Left lung (tissue), 14 donors: ENCODE measurements at places on chromosomes 6 and 20.

- H3K27ac ChIP-seq: no peak overlapping the region
- no peaks in the 10 kb centered on the region for H3K36me3 ChIP-seq
- H3K27me3 ChIP-seq: no peaks in the 10 kb centered on the region
- no peaks in the 10 kb centered on the region for H3K4me1 ChIP-seq
- H3K4me3 ChIP-seq: no peak overlapping the region
These were observed 50.8 kb downstream of the PSMG4 start for GRCh38 chr6:3309391-3310050.

GRCh38 chr6:122817766-122818165 lies 28.7 kb downstream of the SMPDL3A start:
- no peaks in the 10 kb centered on the region for H3K27me3 ChIP-seq
- no peak overlapping the region for H3K27ac ChIP-seq
- no peaks in the 10 kb centered on the region for H3K4me1 ChIP-seq
- no peak overlapping the region for H3K4me3 ChIP-seq

- no peaks in the 10 kb centered on the region for H3K36me3 ChIP-seq
- no peak overlapping the region for H3K27ac ChIP-seq
- H3K4me3 ChIP-seq: no peak overlapping the region
- no peak for DNase-seq
These were observed 40.1 kb upstream of the CARMIL1 start for GRCh38 chr6:25239059-25239458.

DNA sequence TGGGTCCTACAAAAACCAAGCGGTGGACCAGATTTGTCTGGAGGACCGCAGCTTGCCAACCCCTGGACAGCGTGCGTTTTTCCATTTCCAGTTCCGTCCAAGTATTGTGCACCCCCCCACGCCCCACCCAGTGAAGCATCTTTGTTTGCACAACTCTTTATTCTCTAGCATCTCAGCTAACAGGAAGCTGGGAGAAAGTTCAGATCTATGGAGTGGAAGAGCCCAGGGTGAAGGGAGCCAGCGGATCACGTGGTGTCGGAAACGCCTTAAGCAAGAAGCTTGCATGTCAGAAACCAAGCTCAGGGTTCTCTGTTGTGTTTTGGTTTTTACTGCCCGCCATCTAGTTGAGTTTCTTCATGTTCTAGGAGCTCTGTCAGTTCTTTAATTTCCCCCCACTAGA lies 29.9 kb downstream of the ARID1B start:
- H3K27ac ChIP-seq: peak overlapping the region; percentile 1
- peaks cover 53% of the 10 kb centered on the region for H3K4me1 ChIP-seq
- no peak for DNase-seq
- H3K36me3 ChIP-seq: no peaks in the 10 kb centered on the region
- no peak overlapping the region for H3K4me3 ChIP-seq

GRCh38 chr6:127718694-127719093 lies 141.7 kb downstream of the C6orf58 start:
- no peak overlapping the region for H3K27ac ChIP-seq
- DNase-seq: no peak
- no peaks in the 10 kb centered on the region for H3K36me3 ChIP-seq
- H3K4me1 ChIP-seq: no peaks in the 10 kb centered on the region
- no peaks in the 10 kb centered on the region for H3K27me3 ChIP-seq
- H3K4me3 ChIP-seq: no peak overlapping the region

DNA sequence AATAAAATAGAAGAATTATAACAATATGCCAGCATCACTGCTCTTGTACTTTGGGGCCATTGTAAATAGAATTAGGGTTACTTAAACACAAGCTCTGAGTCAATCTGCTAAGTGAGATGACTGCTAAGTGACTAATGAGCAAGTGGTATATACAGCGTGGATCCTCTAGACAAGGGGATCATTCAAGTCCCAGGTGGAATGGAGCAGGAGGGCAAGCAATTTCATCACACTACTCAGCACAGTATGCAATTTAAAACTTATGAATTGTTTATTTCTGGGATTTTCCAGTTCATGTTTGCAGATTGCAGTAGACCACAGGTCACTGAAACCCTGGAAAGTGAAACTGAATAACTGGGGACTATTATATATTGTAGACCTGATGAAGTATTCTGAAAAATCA lies 235.3 kb downstream of the BTBD3 start:
- DNase-seq: no peak
- H3K27me3 ChIP-seq: no peaks in the 10 kb centered on the region
- no peaks in the 10 kb centered on the region for H3K36me3 ChIP-seq

DNA sequence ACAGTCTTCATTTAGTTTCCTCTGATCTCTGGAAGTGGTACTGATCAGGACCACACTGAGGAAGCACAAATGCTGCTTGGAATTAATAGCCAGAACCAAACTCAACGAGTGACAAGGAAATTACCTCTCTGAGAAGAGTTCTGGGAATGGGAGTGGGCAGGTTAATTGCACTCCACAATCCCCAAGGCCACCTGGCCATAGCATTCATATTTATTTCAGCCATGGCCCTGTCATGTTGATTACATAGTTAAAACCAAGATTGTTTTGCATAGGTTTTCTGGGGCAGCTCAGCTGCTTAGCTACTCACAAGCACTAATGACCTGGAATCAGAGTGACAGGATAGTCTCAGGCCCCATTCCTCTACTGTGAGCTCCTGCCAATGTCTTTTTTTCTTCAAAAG lies 230.2 kb upstream of the RIMS1 start:
- DNase-seq: no peak
- no peak overlapping the region for H3K27ac ChIP-seq
- H3K4me1 ChIP-seq: no peaks in the 10 kb centered on the region
- H3K27me3 ChIP-seq: no peaks in the 10 kb centered on the region
- no peak overlapping the region for H3K4me3 ChIP-seq

- no peak overlapping the region for H3K27ac ChIP-seq
- no peaks in the 10 kb centered on the region for H3K27me3 ChIP-seq
- peaks cover 16% of the 10 kb centered on the region for H3K36me3 ChIP-seq
These were observed 93.2 kb downstream of the GMPR start for GRCh38 chr6:16331384-16332174.

- no peak overlapping the region for H3K4me3 ChIP-seq
- H3K27ac ChIP-seq: no peak overlapping the region
- peak; percentile 60 for DNase-seq
- peaks cover 6% of the 10 kb centered on the region for H3K4me1 ChIP-seq
- peaks cover 61% of the 10 kb centered on the region for H3K27me3 ChIP-seq
These were observed 17.6 kb upstream of the HLA-F start for GRCh38 chr6:29705389-29706231.

DNA sequence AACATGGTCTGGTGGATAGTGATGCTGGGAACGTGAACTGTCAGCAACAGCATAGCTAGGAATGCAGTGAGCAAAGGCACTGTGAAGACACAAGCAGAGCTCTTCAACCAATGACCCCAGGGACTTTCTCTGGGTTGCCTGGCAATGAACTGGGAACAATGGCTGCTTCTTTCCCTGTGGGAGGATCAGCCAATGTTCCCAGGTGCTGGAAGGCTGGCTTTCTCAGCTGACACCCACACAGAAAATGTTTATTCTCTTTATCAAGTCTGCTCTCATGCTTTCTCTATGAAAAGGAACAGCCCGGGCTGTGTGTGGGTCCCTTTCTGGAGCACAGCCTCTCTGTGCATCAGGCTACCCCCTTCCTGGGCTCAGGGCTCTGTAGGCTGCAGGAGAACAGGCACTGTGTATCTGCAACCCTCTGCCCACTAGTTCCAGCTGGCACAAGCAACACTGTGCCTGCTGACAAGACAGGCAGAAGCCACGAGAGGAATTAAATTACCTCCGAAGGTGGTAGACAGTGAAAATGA lies 54.2 kb downstream of the HFE start:
- H3K27ac ChIP-seq: no peak overlapping the region
- H3K36me3 ChIP-seq: no peaks in the 10 kb centered on the region
- peaks cover 3% of the 10 kb centered on the region for H3K4me1 ChIP-seq
- DNase-seq: no peak
- H3K4me3 ChIP-seq: no peak overlapping the region

DNA sequence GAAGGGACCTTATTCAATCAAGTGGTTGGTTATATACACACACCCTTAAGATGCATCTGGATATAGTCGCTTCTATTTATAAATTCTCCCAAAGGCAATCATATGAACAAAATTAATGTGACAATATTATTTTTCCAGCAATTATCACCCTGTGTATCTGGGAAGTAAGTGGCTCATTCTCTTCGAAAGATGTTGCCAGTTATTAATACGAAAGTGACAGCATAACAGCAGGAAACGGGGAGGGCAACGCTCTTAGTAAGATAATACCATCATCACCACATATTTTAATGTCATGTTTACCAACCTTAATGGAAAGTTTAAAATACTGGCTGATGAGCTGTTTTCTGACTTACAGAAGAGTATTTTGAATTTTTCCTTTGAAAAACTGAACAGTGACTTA lies 697.2 kb upstream of the AGPAT4 start:
- no peaks in the 10 kb centered on the region for H3K4me1 ChIP-seq
- no peaks in the 10 kb centered on the region for H3K27me3 ChIP-seq
- no peak overlapping the region for H3K4me3 ChIP-seq
- DNase-seq: no peak

- no peak overlapping the region for H3K27ac ChIP-seq
- H3K4me1 ChIP-seq: peaks cover 45% of the 10 kb centered on the region
- no peaks in the 10 kb centered on the region for H3K36me3 ChIP-seq
- no peak for DNase-seq
- no peak overlapping the region for H3K4me3 ChIP-seq
These were observed 29.1 kb downstream of the STK35 start for GRCh38 chr20:2130683-2131082.

GRCh38 chr6:110671447-110671846 lies 143.8 kb downstream of the CDK19 start:
- DNase-seq: no peak
- no peaks in the 10 kb centered on the region for H3K27me3 ChIP-seq
- H3K27ac ChIP-seq: no peak overlapping the region
- H3K4me1 ChIP-seq: no peaks in the 10 kb centered on the region
- no peaks in the 10 kb centered on the region for H3K36me3 ChIP-seq

DNA sequence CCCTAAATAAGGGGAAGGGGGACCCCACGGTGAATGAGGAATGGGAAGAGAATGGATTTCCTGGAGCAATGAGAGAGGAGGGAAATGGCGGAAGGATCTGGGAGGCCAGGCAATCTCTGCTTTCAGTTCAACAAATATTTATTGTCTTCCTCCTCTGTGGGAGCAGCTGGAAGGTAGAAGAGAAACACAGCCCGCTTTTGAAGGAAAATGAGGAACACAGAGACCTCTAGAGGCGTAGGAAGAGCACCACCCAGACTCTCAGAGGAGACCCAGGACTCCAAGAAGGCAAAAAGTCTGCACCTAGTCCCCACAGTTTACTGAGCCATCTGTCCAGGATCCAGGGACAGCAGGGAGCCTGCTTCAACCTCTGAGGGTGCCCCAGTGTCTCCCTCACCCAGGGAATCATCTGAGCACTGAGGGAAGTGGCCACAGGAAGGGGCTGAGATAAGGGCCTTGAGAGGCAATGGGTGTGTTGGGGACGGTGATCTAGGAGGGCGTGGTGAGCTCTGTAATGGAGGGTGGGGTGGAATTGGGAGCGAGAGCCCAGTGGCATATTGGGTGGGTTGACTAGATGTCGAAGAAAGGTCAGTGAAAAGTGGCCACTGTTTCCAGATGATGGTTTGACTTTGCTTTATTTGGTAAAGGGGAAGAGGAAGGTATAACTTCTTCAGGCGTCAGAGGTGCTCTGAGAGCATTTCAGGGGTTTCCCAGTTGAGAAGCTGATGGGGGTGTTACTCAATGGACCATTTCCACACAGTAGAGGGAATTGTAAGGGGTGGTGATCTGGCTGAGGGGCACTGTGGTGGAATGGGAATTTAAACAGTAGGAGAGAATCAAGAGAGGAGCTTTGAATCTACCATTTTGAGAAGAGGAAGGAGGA lies 610 bp downstream of the PSORS1C1 start:
- no peak for DNase-seq
- no peaks in the 10 kb centered on the region for H3K36me3 ChIP-seq
- H3K4me1 ChIP-seq: peaks cover 22% of the 10 kb centered on the region
- H3K27me3 ChIP-seq: no peaks in the 10 kb centered on the region

DNA sequence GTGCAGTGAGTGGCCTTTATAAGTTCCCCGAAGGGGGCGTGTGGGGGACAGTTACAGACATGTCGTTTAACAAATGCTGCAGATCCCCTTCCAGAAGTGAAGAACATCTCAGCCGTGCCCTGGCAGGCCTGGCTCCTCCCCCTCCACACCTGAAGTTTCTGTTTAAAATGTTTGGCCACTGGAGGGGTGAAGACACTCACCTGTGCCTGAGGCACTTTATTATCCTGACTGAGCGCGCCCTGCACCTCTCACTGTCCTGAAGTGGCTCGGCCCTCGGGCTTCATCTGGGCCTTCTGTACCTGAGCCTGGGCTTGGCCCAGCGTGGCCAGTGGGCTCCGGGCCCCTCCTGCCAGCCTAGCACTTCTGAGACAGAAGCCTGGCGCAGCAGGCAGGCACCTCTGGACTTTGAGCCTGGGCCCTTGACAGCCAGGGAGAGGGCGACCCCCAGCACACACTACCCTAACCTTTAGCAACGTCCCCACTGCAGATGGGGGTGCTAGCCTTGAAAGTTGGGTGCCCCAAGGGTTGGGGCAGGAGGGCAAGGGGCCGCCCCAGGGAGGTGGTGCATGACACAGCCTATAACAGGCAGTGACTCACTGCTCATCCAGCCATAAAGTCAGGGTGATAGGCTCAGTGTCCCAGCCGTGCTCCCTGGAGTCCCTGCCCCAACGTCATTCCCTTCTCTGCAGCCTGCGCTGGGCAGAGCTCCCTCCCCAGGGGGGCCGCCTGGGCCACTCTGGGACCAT lies 13.6 kb upstream of the GATA5 start:
- H3K27ac ChIP-seq: no peak overlapping the region
- peaks cover 69% of the 10 kb centered on the region for H3K27me3 ChIP-seq
- H3K4me1 ChIP-seq: no peaks in the 10 kb centered on the region
- no peaks in the 10 kb centered on the region for H3K36me3 ChIP-seq

DNA sequence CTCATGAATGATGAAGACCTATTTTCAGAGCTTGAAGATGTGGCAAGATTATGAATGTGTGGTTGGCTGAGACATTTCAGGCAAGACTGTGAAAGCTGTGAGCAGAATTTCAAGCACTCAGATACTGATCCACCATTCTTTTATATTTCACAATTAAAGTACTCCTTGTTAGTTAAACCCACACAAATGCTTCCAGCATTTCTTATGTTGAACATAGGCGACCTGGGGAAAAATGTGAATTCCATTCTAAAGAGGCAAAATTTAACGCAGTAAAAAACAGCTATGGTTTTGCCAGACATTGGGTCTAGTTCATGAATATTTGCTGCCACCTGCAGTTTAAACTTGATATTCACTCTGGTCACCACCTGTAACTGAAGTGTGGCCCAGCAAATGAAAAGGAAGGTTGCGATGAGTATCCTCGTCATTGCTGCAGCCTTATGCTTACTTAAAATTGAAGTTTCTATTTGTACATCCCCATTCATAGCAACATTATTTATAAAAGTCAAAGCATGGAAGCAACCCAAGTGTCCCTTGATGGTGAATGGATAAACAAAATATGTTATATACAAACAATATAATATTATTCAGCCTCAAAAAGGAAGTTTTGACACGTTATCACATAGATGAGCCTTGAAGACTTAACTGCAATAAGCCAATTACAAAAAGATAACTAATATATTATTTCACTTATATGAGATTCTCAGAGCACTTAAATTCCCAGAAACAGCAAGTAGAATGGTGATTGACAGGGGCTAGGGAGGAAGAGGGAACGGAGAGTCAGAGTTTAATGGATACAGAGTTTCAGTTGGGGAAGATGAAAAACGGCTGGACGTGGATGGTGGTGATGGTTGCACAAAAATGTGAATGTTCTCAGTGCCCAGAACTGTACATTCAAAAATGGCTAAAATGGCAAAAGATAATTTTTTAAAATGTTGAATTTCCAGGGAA lies 32.4 kb upstream of the FAM184A start:
- no peak overlapping the region for H3K4me3 ChIP-seq
- no peak overlapping the region for H3K27ac ChIP-seq
- H3K27me3 ChIP-seq: no peaks in the 10 kb centered on the region
- DNase-seq: no peak
- H3K36me3 ChIP-seq: no peaks in the 10 kb centered on the region
